ENCODE measurements at places on chromosomes 11 and 22.

DNA sequence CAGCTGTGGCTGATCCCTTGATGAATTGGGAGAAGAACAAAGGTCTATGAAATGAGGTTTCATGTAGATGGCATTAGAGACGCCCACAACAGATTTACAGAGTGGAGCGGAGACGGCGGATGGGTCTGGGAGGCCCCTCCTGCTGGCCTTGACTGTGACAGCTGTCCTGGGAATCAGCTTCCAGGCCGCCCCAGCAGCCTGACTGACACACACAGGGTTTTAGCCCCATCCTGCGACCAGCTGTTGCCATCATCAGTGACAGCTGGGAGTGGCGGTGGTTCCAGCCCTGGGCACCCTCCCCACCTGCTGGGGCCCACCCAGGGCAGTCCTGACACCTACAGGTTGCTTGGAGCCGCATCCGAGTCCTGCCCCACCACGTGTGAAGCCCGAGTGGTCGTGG, 64.0 kb upstream of the PPP6R3 start:
- no peak for DNase-seq

- DNase-seq = no peak
These were observed 16.0 kb upstream of the PRG2 start for GRCh38 chr11:57406337-57406904.

GRCh38 chr11:18366286-18366685, 28.1 kb upstream of the LDHA start:
- no peak for DNase-seq

GRCh38 chr11:76653674-76654284, 16.8 kb downstream of the LRRC32 start:
- no peak for DNase-seq

- no peak for DNase-seq
These were observed 37.7 kb upstream of the ANO1 start for GRCh38 chr11:70040452-70040851.

DNA sequence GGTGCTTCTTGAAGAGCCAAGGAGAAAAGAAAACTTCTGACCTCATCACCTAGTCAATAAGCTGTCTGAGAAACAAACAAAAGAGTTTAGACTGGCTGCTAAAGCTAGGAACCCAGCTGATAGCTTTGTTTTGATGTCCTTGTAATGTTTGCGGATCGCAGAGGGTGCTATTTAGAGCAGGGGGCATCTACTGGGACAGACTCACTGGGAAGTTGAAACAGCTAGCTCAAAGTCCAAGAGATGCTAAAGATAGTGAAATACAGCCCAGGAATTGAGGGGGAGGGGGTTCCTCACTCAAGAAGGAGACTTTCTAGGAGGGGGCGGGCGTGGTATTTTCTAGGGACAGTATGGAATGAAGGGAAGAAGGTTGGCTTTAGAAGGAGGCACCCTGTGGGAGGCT, 18.9 kb downstream of the ZBTB16 start:
- no peak for DNase-seq

- no peak for DNase-seq
These were observed 37.1 kb upstream of the PARVG start for GRCh38 chr22:44143579-44143978.

DNA sequence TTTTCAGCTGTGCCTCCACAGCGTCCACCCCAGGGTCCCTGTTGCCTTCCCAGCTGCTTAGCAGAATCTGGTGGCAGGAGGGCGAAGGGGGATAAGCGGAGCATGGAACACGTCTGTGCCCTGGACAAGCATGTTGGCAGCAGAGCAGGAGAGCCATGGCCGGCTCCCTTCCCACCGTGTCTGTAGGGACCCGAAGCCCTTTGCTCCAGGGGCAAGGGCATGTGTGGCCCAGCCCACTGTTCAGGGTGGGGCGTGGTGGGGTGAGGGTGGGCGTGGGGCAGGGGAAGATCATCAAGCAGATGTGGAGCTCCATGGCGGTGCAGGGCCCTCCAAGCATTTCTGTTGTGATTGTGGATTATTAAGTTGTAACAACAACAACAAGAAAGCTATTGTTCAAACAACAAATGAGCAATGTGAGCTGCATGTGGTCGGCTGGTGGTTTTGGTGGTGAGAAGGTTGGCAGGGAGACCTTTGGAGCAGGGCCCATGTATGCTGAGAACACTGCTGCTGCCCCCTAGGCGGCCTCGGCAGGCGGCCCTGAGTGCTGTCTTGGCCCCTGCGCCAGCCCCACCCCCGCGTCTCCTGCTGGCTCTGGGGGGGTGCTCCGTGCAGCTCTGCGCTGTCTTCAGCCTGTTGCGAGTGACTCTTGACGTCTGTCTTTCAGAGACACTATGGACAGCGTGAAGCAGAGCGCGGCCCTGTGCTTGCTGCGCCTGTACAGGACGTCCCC, 50.9 kb downstream of the AP2A2 start:
- no peak for DNase-seq

DNA sequence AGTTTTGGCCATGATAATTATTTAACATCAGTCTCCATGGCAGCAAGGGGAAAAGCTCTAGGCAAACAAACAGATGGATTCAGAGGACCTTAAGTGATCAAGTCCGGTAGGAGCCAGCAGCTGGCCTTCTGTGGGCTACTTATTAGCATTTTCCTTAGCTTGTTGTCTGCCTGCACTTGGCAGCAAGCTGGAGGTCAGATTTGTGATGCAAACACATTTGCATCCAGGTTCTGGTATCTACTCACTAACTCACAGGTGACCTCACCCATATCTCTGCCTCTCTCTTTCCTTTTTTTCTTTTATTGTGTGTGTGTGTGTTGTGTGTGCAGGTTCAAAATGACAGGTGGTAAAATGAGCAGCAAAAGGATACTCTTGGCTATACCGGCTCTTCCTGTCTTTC, 32.3 kb downstream of the ARHGAP42 start:
- peak; percentile 78 for DNase-seq

DNA sequence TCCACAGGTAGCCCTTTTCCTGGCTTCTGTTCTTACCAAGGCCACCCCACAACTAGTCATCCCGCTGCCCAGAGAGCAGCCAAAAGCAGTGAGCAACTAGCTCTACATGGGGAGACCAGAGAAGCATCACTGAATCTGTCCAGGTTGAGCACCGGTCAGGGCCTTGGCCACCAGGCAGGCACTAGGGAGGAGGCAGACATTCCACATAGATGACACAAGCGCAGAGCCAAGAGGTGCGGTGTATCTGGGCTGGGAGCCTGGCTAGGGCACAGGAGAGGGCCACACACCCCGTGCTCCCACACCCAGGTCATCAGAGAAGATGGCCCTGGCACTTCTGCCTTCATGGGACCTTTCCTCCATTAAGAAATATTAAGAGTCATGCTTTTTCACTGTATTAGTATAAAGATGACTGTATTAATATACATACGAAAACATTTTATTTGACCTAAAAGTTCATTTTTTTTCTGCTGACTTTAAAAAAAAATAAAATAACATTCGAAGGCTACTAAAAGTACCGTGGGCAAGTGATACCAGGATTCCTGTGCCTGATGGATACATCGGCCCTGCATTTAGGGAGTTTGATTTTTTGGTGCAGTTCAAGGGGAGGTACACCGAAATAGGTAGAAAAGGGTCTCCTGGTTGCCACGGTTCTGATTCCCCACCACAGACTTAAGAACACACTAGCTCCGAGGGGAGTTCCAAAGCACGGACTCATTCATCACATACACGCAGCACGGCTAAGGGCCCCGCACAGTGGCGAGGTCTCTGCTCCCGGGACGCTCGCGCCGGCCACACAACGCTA, 1.2 kb downstream of the DGCR2 start:
- no peak for DNase-seq

DNA sequence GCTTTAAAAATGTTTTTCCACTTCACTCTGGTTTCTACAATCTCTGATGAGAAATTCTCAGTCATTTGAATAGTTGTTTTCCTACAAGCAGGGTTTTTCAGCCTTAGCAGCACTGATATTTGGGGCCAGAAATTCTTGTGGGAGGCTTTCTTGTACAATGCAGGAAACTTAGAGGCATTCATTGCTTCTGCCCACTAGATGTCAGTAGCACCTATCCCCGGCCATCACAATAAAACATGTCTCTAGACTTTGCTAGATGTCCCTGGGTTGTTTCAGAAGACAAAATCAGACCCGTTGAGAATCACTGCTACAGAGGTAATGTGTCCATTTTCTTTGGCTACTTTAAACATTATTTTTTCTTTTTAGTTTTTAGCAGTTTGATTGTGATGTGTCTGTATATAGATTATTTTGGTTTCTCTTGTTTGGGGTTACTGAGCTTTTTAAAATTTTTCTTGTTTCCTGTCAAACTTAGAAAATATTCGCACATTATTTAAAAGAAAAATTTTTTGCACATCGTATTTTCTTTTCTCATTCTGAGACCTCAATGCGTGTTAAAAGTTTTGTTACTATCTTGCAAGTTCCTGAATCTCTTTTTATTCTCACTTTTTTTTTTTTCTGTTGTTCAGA, 60.8 kb upstream of the CCDC179 start:
- DNase-seq = peak; percentile 68

GRCh38 chr11:2137202-2138067, 1.8 kb downstream of the IGF2 start:
- DNase-seq = peak; percentile 67

GRCh38 chr11:102061276-102061675, 14.0 kb downstream of the CFAP300 start:
- no peak for DNase-seq

DNA sequence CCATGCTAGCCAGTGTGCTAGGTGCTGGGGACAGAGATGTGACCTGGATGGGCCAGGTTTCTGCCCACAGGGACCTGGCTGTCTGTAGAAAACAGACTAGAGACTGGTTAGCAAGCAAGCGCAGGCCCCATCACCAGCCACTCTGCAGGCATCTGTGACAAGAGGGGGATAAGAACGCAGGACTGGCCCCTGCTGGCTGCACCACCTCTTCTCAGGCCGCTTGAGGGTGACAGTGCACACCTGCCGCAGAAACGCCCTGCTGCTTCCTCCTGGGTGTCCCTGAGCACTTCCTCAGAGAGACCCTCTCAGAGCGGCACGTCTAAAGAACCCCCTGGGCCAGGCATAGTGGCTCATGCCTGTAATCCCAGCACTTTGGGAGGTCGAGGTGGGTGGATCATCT, 5.9 kb upstream of the PICK1 start:
- no peak for DNase-seq

- DNase-seq = no peak
These were observed 146.5 kb downstream of the ELP4 start for GRCh38 chr11:31656051-31656450.

GRCh38 chr11:56961609-56962008, 27.1 kb upstream of the OR5AK2 start:
- DNase-seq = no peak

DNA sequence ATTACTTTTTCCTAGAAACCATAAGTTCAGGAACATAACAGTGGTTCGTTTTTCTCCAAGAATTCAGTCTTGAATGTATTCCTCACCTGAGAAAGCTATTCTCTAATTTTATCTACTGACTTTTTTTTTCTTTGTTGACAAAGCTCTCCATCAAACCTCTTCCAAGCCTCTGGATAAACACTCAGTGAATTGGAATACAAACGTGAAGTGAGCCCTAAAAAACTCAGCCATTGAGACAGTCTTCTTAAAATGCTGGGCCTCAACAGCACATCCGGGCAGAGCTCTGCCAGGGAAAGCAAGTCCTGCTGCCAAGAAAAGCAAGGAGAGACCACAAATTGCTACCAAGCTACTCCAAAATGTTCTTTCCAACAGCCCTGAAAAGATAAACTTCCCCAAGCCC, 7.7 kb upstream of the SLC1A2 start:
- DNase-seq = no peak

DNA sequence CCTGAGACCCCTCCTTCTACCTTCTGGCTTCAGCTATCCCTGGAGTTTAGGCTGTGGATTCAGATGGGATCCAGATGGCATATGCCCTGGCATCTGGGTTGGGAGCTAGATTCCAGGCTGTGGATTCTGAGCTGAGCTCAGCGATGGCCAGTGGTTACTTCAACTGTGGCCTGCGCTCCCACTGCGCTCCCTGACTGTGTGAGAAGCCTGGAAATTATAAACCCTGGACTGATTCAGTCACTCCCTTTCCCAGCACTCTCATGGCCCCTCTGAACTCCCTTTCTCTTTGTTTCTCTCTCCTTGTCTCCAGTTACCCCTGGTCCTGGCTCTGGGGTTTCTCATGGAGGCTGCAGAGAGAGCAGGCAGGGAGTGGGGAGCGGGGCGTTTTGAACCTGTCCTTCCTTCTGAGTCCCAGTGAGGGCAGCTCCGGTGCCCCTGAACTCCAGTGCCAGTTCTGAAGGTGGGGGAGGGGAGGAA, 4.8 kb downstream of the ARHGEF17 start:
- DNase-seq = no peak

GRCh38 chr22:50227579-50228215, 17.1 kb downstream of the TUBGCP6 start:
- no peak for DNase-seq

- no peak for DNase-seq
These were observed 134.1 kb downstream of the UVRAG start for GRCh38 chr11:75949023-75949672.

DNA sequence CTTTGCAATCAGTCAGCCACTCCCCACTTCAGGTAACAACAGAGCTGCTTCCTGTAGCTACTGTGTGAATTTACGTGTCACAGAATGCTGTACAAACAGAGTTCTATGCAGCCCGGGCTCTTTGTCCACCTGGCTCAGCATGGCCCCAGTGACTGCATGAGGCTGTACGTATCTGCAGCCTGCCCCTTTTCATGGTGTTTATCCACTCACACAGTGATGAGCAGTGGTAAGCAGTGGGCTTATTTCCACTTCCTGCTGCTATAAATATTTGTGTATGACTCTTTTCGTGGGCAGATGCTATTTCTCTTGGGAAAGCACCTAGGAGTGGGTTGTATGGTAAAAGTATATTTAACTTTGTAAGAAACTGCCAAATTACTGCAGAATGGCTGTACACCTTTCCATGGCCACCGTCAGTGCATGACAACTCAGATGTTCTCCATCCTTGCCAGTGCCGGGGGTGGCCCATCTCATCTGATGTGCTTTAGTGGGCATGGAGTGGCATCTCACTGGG, 43.3 kb downstream of the MYEOV start:
- no peak for DNase-seq

- DNase-seq = peak; percentile 86
These were observed 10.5 kb downstream of the KLHL35 start for GRCh38 chr11:75422248-75423231.

DNA sequence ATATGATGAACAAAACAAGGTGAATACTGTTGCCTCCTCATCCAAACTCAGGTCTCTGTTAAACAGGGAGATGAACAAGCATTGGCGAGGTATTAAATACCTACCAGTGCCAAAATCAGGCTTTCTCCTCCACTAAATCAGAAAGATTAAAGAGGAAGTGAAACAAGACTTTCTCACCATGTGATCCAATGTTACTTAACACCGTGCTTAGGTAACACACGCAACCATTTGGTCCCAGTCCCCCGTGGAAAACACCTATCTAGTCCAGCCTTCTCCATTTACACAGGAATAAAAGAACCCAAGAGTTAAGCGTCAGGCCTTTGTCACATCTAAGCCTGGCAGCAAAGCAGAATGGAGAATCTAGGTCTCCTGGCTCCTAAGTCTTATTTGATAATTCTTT, 34.5 kb downstream of the TENM4 start:
- DNase-seq = no peak

GRCh38 chr11:35122308-35122707, 16.7 kb upstream of the CD44 start:
- DNase-seq = no peak
